Activated CD4-positive, alpha-beta T cell treated with anti-CD3 and anti-CD28 coated beads, Interleukin-10, Interleukin-2, amounts not matched to agents 100 ng/mL and 50 ng/mL, durations not matched to agents 16 hours and 8 hours (primary cell): ENCODE measurements at places on chromosomes 6 and 20.
A peak's percentile ranks its signal among the peaks of the same experiment; 100 is the strongest.

DNA sequence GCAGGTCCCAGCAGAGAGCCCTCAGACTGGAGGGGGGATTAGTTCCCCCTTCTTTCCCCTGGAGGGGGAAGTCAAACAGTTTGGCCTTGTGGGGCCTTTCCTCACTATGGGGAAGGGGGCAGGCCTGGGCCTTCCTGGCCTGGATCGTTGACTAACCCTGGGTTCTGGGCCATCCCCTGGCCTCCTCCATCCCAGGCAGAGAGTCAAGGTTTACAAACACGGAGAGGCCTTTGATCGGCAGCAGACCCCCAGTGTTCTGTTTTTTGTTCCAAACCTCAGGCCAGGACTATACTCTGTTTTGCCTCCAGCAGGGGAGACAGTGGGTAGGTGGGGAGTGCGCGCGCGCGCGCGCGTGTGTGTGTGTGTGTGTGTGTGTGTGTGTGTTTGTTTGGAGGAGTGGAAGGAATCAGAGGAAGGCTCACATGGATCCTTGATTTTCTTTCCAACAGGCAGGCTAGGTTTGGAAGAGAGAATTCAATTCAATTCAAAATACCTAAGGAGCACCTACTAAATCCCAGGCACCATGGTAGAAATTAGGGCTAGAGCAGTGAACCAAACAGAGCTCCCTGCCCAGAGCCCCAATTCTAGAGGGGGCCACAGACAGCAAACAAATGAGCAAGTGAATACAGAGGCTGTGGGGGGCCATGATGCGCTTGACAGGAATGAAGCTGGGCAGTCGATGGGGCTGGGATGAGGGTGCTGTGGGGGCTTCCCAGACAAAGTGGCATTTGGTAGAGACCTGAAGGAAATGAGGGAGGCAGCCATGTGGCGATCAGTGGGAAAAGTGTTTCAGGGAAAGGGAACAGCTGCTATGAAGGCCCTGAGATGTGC lies 14.8 kb downstream of the TP53RK start:
- no peak for DNase-seq

DNA sequence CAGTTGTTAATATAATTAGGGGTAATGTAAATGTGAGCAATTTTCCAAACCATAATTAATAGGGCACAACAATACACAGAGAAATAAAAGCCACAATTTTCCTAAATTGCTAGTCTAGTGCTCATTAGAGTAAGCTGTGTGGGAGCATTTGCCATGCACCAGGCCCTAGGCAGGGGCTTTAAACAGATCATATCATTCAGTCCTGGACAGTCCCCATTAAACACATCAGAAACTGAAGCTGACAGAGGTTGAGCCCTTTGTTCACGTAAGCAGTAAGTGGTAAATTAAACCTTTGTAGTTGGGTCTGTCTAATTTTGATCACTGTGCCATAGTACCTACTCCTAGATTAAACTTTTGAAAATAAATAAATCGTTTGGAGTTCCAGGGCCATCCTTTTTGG lies 931.1 kb downstream of the C6orf118 start:
- no peak for DNase-seq

DNA sequence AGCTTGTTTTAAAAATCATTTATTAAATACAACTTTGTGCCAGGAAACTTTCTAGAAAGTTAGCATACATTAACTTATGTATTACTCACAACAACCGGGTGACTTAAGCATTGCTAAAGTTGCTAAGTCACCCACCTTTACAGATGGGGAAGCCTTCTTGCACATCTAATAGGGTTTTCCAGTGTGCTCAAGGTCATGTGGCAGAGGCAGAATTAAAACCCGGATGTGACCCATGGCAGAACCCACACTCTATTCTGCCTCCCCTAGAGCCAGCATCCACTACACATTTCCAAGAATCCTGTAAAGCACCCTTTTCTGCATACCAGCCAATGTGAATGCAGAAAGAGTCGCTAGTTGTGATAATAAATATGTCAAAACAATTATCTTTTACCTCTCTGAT lies 13.4 kb downstream of the LINC00237 start:
- DNase-seq = no peak

- DNase-seq = peak; percentile 54
Measured at GRCh38 chr6:111842891-111843290, 30.4 kb downstream of the FYN start.

- no peak for DNase-seq
Measured at GRCh38 chr6:38212579-38212978, 393.1 kb downstream of the ZFAND3 start.

- DNase-seq = no peak
Measured at GRCh38 chr20:9093218-9093957, 24.5 kb downstream of the PLCB4 start.

DNA sequence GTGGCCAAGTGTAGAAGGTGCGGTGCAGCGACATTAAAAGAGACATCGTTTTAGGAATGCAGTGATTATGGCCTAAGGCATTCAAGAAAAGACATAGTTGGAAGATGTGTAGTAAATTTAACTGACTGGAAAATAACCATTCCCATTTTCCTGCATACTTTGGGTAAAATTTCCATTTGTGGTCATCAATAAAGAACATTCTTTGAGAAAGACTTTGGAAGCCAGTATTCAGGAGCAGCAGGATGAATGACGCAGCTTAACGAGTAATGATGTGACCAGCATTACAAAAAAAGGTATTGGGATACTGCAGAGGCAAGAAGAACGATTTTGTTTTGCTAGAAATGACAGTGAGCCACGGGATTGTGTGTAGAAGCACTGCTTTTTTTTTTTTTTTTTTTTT lies 7.0 kb upstream of the RWDD1 start:
- no peak for DNase-seq
